Endothelial cell of umbilical vein (primary cell): ENCODE measurements at places on chromosomes 4 and X. TPM values are rescaled to one million over a fixed set of nuclear protein-coding genes. Genes with fewer than 3 reads are reported as not detected.

GRCh38 chr4:87502580-87503238, 26.5 kb downstream of the SPARCL1 start:
- DNase-seq = peak; percentile 73

DNA sequence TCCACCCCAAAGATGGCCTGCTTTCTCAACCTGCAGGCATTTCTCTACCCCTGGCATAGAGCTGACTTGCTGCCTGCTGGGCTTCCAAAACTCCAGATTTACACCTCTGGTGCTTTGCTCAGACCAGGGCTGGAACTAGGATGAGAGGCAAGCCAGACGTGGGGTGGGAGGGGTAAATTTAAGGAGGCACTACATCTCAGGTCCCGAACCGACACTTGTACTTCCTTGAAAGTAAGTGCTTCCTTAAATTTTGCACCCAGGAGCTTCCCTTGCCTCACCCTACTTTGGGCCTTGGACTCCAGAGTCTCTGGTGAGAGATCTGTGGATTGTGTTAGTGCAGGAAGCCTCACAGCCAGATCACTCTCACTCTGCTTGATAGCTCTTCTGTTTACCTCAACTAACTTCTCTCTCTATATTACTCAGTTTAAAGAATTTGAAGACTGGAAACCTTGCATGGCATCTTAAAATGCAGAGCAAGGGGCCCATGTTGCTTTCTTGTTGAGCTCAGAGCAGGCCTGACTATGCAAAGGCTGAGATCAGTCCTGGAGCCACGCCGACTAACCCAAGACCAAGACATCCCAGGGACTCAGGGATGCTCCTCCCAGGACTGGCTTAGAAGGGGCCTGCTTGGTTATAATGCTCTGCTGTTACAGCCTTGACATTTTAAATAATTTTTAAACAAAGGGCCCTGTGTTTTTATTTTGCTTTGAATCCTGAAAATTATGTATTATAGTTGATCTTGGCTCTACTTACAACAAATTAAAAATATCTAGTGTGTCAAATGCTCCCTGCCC, 145.0 kb upstream of the LEF1 start:
- DNase-seq = no peak

DNA sequence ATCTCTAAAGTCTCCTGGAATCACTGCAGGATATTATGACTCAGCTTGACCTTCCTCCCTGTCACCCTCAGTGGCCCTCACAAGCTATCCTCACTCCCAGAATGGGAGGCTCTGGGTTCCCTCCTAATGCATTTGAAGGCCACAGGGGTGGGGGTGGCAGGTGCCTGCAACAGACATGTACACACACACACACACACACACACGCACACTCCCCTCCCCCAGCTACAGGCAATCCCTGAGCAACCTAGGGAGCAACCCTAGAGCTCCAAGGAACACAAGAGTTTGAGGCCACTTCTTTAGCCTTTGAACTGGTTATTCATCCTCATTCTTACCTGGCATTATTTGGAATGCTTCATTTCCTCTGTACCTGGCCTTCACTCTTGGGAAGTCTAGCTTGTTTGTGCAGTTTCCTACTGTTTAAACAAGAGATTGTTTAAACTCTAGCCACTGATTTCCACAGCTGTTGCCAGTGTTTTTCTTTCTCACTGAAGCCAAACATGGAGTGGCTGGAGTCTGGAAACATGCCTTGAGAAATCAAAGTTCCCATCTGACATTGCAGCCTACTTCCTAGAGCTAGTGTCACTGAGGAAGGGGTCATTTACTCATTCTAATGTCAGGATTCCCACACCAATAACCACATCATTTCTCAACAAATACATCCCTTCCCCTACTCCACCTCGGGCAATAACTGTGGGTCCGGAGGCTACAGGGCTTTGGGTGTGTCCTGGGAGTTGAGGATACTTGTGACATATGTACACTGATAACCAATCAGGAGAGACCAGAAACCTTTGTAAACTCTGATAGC, 37.7 kb downstream of the MAOA start:
- peak; percentile 76 for DNase-seq

DNA sequence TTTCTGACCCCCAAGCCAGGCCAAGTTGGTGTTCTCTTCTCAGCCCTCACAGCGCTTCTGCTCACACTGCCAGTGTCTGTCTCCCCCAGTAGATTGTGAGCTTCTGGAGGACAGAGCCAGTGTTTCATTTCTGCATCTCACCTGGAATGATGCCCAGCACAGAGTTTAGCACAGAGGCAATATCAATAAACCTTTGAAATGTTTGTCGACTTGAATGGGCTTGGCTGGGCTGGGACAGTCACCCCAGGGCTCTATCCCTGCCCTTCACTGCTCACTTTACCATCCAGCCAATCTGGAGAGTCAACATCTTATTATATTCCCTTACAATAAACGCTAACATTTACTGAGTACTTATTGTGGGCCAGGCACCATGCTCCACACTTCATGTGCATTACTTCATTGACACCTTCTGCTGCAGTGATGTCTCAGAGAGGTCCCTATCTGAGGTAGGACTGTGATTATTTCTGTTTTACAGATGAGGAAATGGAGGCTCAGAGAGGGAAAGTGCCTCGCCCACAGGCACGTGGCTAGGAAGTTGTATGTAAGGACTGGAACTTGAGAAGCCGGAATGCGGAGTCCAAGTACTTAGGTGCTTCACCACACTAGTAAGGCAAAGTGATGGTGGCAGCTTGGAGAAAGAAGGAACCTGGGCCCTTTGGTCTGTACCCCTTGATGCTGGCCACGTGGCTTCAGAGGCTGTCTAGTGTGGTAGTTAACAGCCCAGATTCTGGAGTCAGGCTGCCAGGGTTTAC, 19.5 kb downstream of the EFNB1 start:
- DNase-seq = no peak

GRCh38 chrX:49209434-49210251, 9.7 kb upstream of the SYP start:
- no peak for DNase-seq

GRCh38 chr4:72463724-72464123, 105.3 kb downstream of the ADAMTS3 start:
- no peak for DNase-seq

GRCh38 chr4:173522160-173522950, 7.7 kb downstream of the HAND2 start:
- DNase-seq = peak; percentile 29

- peak; percentile 40 for DNase-seq
These were observed 1.1 kb downstream of the XIAP start for GRCh38 chrX:123860983-123861382.

CLDN22 gene
- not detected in 2 replicates for total RNA-seq

MTTP gene
- not detected in 2 replicates for total RNA-seq

TRIM60 gene
- total RNA-seq = not detected in 2 replicates

MND1 gene
- 7.7 and 8.2 TPM in 2 replicates for total RNA-seq

DUSP21 gene
- total RNA-seq = not detected in 2 replicates

TFE3 gene
- total RNA-seq = 35.5 and 37.1 TPM in 2 replicates

NONO gene
- 465 and 466 TPM in 2 replicates for total RNA-seq

PLXNB3 gene
- 29.7 and 31.4 TPM in 2 replicates for total RNA-seq

CA5B gene
- total RNA-seq = 5.0 and 5.6 TPM in 2 replicates

CYTL1 gene
- 4.0 and 29.8 TPM in 2 replicates for total RNA-seq
